A172 (cell line): ENCODE measurements at places on chromosomes 1 and 21. TPM values are rescaled to one million over a fixed set of nuclear protein-coding genes. Genes with fewer than 3 reads are reported as not detected.

Gene C1orf105
- total RNA-seq = not detected in 2 replicates

GRCh38 chr1:15231714-15232201 is 15.3 kb upstream of the FHAD1 start:
- DNase-seq = no peak

DNA sequence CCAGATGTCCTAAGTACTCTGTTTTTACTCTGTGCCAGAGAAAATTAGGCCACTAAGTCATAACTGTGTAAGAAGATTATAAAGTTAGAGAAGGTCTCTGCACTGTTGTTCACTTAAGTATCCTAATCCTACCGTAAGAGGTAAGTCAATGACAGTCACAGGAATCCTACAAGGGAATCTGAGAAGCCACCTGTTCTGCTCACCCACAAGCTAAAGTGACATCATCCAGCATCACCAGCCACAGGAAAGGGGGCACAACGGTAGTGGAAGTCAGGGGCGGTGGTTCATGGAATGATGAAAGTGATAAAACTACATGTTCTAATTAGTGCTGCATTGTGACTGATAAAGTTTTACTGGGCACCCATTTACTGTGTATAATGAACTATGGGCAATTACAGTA is 92.7 kb downstream of the PLD5 start:
- DNase-seq = no peak

- no peak for DNase-seq
These were observed 15.2 kb downstream of the WLS start for GRCh38 chr1:68217060-68217554.

DNA sequence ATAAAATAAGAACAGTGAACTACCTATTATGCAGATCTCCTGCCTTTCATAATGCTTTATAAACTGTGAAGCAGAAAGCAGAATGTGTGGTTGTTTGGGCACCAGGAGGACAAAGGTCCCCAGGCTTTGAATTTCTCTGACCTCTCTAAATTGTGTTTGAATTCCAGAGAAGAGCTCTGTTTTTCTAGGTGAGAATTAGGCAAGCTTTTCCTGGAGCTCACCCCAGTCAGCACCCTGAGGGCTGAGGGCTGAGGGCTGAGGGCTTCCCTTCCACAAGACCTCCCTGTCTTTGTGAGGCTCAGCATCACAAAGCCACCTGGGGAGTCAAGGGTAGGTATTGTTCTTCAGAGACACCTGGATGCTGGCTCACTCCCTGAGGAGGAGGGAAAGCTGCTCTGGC is 45.5 kb upstream of the LRIG2 start:
- no peak for DNase-seq

GRCh38 chr1:36513676-36514473 is 31.2 kb upstream of the CSF3R start:
- DNase-seq = no peak

GRCh38 chr21:35616090-35616489 is 444.2 kb downstream of the SETD4 start:
- peak; percentile 31 for DNase-seq

DNA sequence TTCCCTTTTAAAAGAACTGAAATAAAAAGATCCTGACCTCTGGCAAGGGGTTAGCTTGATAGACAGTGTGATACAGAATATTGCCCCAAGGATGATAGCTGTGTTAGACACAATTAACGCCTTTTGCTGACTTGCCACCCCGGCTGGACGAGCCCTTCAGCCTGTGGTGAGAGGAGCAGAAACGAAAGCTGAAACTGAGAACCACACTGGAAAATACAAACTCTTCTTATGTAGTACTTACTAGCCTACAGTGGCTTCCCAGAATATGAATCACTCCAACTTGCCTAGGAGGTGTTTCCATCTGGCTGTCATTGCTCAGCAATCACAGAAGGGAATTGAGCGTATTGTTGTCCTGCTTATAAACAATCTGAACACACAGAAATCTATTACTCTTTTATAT is 22.9 kb downstream of the SAMSN1 start:
- no peak for DNase-seq

DNA sequence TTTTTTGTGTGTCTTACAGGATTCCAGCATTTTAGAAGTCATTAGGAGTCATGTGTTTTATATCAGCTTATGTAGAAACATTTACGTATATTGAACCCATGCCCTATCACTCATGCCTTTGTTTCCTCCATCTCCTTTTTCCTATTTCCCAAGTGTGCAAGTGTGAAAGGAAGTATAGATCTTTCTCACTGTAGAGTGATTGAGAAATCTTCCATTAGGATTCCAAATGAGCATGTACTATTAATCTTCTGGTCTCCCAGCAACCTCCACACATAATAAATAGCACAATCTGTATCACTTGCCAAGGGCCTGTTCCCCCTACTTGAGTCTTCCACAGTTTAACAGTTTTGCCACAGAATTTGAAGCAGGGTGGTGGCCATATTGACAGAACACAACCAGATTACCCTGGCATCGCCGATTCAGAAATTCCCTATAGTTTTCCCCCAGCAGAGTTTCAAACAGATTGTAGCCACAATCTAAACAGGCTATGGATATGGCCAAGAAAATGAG is 1052.8 kb downstream of the TTLL7 start:
- no peak for DNase-seq

DNA sequence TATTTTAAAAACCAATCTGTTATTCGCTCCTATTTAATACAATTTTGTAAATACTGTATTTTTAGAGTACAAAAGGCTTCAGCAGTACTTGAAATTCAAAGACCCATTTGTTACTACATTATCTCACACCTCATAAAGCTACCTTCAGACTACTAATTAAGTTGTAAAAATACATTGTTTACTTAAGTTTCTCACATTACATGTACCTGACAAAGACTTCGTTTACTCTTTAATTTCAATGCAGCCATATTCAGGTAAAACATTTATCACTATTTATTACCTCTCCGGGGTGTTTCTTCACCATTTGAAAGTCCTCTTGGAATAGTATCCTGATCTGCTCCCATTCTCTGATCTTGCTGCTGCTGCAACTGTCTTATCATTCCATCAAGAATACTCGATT is 55.2 kb downstream of the BRWD1 start:
- DNase-seq = no peak

DNA sequence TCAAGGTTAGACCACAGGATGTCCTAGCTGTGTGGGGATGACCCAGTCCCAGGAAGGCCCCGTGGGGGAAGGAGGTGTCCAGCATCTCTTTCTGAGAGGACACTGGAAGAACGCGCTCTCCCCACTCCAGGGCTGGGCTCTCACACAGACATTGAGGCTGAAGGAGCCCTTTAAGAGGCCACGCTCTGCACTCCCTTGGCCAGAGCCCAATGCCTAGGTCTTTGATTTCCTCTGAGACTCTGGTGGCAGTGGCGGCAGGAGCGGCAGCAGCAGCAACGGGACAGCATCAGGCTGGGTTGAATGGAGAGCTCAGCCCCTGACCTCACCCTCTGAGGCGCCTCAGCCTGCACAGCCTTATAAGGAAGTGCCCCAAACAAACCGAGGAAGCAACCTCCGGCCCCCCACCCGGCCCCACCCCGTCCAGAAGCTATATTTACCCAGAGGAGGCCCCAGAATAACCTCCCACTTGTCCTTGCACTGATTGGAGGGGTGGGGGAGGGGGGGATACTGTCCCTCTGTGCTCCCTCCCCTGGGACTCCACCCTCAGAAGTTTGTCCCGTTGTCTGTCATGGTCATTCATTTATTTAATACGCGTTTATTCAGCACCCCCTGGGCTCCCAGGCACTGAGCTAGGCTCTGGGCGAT is 12.3 kb downstream of the NES start:
- DNase-seq = peak; percentile 83
